ENCODE measurements at places on chromosomes 13 and 19.
A peak's percentile ranks its signal among the peaks of the same experiment; 100 is the strongest.

GRCh38 chr13:96025283-96025682 is 27.9 kb downstream of the UGGT2 start:
- DNase-seq, result no peak

GRCh38 chr19:55352040-55352439 is 2.5 kb downstream of the COX6B2 start:
- no peak for DNase-seq

DNA sequence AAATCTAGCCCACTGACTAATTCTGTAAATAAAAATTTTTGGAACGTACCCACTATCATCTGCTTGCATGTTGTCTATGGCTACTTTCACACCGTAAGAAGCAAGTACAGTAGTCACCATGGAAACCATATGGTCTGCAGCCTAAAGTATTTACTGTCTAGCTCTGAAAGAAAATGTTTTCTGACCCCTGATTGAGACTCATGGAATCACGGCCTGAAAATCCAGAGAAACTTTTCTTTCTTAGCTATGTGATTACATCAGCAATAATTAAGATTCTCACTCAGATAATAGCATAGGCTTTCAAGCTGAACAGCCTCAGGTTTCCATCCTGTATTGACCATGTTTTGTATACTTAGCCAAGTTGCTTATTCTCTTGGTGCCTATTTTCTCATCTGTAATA is 264.6 kb downstream of the NHLRC3 start:
- no peak for DNase-seq

GRCh38 chr13:19083340-19083739 is 98.3 kb downstream of the TUBA3C start:
- DNase-seq, result no peak

DNA sequence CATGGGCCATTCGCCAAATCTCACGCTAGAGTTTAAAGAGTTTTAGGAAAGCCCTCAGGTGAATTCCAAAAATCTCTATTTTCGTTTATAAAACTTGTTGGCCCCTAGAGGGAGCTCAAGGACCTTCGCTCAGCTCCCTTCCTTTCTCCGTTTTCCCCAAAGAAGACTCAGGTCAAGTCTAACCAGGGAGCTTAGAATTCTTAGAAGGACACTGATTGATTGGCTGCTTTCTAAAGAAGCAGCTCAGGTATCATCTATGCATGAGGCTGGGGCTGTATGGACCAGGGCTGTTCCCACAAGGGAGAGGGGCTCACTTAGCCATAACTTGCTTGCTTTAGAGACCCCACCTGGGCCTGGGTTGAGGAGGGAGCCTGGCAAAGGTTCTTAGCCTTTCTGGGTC is 20.5 kb downstream of the DZIP1 start:
- DNase-seq, result peak; percentile 34

- no peak for DNase-seq
These were observed 75.3 kb upstream of the SCEL start for GRCh38 chr13:77460195-77460594.

GRCh38 chr13:96963786-96964475 is 30.3 kb downstream of the OXGR1 start:
- no peak for DNase-seq

DNA sequence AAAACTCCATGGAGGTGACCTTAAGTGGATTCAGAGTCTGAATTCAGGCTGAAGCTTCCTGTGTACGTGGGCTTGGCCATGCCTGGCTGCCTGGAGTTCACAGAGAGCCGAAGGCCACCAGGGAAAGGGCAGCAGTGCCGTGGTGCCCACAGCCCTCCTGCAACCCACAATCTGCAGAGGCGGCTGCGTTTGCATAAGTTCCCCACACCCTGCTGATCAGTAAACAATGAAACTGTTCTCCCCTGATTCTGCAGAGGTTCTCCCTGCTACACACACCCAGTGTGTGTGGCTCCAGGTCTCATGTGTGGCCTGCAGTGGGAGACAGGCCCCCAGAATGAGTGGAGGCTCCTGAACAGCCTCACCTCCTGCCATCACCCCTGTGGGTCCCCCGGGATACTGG is 126.9 kb upstream of the SLC7A1 start:
- no peak for DNase-seq

GRCh38 chr13:90089051-90089450 is 1258.4 kb upstream of the MIR17HG start:
- no peak for DNase-seq

DNA sequence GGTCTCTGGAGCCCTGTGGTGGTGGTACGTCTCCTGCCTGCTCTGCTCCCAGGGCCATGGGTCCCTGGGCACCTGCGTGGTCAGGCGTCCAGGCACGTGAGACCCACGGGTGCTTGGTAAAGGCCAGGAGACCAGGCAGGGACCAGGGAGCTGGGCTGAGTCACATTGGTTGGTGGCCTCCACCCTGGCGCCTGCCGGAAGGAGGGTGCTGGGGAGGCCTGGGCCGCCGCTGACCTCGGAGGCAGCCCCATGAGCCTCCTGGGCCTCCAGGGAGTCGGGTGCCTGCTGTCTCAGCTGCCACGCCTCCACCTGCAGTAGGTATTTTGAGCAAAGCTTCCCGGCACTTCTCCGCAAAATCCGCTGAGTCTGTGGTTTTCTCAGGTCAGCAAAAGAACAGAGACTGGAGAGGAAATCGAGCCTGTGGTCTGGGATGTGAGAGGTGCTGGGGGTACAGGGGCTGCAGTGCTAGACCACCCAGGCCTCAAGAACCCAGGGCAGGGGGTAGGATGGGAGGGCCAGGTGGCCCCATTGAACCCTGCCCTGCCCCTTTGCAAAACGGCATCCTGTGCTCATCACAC is 3.6 kb upstream of the PLK5 start:
- no peak for DNase-seq

DNA sequence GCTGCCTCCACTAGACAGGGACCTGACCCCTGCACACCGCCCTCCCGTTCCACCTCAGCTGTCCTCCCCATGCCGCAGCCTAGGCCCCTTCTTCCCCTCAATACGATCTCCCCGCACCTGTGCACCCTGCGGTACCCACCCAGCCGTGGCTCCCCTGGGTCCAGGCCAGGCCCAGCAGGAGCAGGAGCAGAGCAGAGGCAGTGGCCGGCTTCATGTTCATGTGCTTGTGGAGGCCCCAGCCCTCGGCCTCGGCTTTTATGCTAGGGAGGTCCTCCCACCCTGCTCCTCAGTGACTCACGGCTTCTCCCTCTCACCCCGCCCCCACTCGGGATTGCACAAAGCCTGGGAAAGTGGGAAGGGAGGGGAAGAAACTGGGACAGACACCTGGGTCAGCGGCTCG is 11.4 kb upstream of the KRTDAP start:
- DNase-seq, result no peak

DNA sequence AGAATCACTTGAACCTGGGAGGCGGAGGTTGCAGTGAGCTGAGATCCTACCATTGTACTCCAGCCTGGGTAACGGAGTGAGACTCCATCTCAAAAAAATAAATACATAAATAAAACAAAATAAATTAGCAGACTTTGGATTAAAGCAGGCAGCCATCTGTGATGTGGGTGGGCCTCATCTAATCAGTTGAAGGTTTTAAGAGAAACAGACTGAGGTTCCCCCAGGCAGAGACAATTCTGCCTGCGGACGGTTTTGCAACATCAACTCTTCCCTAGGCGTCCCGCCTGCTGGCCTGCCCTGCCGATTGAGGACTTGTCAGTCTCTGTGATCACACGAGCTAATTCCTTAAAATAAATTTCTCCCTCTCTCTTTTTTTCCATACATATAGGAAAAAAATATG is 23.7 kb downstream of the ATCAY start:
- DNase-seq, result no peak

DNA sequence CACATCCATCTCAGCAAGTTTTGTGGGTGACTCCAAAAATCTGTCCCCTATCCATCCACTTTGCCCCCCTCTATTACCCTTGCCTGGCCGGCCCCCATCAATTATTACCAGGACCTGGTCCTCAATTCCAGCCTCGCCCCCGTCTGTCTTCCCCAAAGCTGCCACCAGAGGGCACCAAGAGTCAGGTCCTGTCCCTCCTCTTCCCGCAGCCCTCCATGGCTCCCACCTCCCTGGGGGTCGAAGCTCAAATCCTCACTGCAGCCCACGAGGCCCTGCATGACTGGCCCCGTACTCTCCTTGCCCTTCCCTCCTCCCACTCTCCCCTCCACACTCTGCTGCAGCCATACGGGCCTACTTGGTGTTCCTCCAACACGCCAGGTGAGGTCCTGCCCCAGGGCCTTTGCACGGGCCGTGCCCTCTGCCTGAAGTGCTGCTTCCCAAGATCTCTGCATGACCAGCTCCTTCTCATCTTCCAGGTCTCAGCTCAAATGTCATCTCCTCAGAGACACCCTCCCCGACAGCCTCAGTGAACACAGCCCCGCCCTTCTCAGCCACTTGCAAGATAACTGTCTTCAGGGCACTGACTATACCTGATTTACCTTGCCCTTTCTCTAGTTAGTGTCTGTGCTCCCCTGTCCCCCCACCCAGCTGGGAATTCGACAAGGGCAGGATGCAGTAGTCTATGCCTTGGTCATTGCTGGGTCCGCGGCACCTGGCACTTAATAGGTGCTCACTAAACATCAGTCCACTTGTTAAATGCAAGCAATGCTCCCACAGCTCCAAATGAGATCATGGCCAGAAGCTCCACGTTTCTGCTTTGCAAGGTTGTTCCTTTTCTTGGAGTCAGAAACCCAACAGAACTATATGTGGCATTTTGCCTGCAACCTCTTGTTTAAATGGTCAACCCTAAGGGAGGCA is 16.8 kb upstream of the SEMA6B start:
- peak; percentile 53 for DNase-seq

DNA sequence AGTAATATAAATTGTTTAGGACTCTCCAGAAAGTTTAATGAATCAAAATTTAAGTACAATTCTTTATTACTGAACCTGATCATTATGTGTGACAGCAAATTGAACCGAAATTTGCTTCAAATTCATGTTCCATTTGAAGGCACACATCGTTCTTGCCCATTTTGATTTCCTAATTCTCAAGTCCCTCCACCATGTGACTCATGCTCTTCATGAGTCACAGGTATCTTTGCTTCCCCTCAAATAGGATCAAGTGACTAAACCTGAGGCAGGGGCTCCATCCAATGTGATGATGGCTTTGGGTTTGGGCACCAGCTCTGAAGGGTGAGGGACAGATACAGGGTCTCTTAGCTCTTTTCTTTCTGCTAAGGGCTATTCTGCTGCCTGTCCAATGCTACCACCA is 86.1 kb downstream of the THSD1 start:
- no peak for DNase-seq

GRCh38 chr13:51223560-51224270 is 1.5 kb downstream of the FAM124A start:
- DNase-seq, result no peak

DNA sequence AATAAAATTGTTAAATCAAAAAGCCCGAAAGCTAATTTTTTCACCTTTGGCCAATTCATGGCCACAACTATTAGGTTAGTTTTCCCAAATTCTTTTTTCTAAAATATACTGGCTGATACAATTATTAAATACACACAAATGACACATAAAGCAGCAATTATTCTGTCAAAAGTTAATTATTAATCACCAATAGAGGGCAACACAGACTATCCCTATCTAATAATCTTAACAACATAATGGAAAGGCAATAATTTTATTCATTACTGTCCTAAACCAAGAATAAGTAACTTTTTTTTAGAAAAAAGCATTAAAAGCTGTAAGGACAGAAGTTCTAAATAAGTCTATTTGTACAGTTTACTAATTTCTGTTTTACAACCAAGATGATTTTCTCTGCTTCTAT is 51.7 kb downstream of the KATNAL1 start:
- DNase-seq, result no peak

DNA sequence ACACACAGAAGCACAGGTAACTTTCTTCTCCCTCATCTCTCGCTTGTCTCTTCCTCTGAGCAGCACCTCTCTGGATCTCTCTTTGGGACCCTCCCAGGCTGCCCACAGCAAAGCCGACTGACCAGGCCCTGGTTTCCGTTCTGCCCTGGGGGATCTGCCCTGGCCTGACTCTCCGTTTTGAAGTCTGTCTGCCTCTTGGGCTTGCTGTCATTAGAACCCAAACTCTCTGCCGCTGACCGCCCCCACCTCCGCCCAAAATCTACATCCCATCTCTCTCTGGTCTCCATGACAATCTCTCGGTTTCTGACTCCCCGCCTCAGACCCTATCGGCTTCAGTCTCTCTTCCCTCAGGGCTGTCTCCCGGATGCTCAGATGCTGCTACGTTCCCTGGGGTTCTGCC is 6.9 kb downstream of the KCNC3 start:
- DNase-seq, result no peak

DNA sequence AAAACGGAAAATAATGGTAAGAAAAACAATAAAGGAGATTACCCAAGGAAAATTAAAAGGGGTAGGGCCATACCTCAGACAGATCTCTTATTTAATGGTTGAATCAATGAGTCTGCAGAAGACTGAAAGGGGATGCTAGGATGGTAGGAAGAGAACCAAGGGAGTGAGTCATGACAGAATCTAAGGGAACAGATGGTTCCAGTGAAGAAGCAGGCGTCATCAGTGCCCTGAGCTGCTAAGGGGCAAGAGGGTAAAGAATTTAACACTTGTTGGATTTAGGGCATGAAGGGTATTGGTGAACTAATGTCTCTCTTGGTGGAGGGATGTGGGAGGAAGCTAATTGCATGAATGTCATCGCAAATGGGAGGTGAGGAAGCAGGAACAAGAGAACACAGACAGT is 329.2 kb upstream of the TSHZ3 start:
- DNase-seq, result no peak

DNA sequence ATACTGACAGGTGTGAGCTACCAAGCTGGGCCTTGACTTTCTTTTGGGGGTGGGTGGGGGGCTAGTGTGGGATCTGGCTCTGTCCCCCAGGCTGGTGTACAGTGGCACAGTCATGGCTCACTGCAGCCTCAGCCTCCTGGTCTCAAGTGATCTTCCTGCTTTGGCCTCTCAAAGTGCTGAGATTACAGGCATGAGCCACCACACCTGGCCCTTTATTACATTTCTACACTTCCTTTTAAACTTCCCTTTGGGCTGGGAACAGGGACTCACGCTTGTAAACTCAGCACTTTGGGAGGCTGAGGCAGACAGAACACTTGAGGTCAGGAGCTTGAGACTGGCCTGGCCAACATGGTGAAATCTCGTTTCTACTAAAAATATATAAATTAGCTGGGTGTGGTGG is 12.0 kb downstream of the FTL start:
- DNase-seq, result no peak

GRCh38 chr19:18000480-18000914 is 7.5 kb upstream of the ARRDC2 start:
- DNase-seq, result no peak

GRCh38 chr19:39307822-39308530 is 11.8 kb downstream of the IFNL1 start:
- DNase-seq, result no peak
